ENCODE measurements at places on chromosomes 12 and 14.
A peak's percentile ranks its signal among the peaks of the same experiment; 100 is the strongest.

DNA sequence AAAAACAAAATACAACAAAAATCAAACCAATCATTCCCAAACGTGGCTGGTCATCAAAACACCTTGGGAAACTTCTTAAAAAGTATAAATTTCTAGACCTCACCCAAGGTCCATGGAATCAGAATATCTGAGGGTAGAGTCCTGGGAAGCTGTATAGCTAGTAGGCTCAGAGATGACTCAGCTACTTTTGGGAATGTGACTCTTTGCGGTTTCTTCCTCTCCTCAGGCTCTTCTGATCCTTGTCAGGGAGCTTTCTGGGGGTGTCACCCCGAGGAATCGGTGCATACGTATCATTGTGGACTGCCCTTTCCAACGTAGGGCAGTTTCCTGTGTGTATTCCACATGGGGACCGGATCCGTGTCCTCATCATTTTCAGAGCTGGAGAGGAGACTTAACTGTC is 14.8 kb downstream of the JDP2 start:
- DNase-seq, result no peak

DNA sequence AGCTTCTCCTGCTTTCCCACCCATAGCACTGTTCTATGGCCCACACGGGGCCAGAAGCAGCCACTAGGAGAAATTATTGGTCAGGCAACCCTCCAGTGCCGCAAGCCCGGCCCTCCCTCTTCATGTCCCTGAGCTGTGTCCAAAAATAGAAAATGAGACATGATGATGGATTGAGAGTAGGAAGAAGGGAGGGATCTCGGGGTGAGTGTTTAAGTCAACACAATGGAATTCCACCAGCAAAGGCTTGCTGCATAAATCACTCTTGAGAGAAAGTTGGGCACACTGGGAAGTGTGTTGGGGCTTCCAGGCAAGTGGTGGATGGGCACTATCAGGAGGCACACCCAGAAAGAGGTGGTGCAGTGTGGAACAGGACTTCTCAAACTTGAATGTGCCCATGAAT is 94.2 kb downstream of the LLPH start:
- no peak for DNase-seq

DNA sequence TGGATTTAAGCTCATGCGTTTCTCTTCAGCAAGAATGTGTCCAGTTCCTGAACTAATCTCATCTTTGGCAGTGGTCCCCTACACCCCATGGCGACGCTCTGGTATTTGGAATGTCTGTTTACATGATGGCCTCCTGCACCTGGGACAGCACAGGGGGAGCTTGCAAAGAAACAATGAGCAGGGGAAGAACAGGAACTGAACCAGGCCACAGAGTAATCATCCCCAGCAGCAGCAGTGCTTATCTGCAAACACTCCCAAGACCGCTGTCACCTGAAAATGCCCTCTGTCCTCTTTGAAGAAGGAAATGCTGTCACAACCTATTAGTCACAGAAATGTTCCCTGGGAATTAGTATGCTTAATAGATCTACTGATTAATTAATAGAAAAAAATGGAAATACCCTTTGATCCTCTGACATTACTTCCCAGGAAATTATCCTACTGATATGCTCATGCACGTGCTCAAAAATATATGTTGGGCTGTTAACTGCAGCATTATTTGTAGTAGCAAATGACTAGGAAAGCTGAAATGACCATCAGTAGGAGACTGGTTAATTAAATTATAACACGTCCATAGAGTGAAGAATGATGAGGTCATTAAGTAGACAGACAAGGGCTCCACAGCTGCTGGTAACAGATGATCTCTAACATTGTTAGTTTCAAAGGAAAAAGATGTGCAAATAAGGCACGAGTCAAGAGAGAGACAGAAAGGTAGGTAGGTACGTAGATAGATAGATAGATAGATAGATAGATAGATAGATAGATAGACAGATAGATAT is 279.3 kb upstream of the FLRT2 start:
- no peak for DNase-seq

GRCh38 chr12:53523131-53523530 is 15.8 kb upstream of the NPFF start:
- no peak for DNase-seq

- DNase-seq, result no peak
Observed at GRCh38 chr12:51269174-51270066, 795 bp downstream of the SMAGP start.

- no peak for DNase-seq
Observed at GRCh38 chr12:57473392-57473791, 6.3 kb downstream of the ARHGAP9 start.

DNA sequence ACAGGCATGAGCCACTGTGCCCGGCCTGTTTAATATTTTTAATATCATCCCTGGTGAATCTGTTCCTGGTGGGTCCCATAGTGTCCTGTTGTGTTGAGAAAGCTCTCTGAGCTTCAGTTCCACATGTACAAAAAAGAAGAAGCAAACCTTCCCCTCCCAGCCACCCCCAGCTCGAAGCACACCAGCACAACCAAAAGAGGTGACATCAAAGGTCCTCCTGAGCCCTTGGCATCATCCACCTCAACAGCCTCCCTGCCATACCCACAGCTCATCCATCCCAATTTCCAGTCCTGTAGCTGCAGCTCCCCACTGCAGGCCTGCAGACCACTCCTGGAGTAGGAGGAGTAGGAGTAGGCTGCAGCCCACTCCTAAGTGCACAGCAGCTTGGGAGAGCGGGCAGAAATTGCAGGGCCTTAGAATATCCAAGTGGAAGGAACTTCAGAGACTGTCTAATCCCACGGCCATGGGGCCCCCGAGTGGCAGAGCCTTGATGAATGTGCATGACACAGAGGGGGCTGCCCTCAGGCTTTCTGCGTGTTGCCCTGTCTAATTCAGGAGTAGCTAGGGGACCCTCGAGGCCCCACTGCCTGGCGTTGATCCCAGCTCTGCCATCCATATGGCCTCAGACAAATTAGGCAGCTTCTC is 36.7 kb upstream of the CD9 start:
- no peak for DNase-seq

DNA sequence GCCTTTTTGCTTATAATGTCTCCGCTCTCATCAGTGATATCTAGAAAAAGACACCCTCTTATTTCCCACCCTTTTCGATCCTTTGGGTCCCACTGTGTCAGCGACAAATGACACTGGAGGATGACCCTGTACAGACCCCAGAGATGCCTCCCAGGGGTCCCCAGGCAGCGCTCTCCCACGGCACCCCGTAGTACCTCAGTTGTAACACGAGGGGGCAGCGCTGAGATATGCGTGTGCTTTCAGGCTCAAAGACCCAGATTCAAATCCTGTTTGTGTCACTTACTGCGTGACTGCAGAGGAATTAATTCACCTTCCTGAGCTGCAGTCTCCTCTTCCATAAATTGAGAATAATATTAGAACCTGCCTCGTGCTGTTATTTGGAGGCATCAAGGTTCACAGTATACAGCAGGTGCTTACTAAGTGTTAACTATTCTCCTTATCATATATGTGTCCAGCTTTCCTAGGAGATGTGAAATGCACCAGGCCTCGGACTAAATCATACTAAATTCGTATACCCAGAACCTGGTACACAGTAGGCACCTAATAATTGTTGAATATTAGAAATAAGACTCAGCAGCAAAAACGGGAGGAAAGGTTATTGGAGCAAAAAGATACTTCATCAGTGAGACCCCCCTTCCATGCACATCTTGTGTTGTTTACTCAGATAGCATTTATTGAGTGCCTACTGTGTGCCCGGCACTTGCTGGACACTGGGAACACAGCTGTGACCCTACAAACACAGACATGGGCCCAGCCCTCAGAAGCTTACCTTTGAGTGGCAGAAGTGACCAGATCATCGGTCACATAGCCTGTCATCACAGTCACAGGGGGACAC is 99.9 kb downstream of the PHETA1 start:
- DNase-seq, result no peak

- DNase-seq, result peak; percentile 35
Observed at GRCh38 chr14:41609704-41610183, 3.1 kb downstream of the LRFN5 start.

- no peak for DNase-seq
Observed at GRCh38 chr14:90795744-90796143, 20.5 kb downstream of the TTC7B start.
